Urothelium cell line (cell line): ENCODE measurements at places on chromosomes 3 and 15.

- DNase-seq: no peak
Measured at GRCh38 chr3:194620196-194620595, 13.0 kb downstream of the TMEM44 start.

DNA sequence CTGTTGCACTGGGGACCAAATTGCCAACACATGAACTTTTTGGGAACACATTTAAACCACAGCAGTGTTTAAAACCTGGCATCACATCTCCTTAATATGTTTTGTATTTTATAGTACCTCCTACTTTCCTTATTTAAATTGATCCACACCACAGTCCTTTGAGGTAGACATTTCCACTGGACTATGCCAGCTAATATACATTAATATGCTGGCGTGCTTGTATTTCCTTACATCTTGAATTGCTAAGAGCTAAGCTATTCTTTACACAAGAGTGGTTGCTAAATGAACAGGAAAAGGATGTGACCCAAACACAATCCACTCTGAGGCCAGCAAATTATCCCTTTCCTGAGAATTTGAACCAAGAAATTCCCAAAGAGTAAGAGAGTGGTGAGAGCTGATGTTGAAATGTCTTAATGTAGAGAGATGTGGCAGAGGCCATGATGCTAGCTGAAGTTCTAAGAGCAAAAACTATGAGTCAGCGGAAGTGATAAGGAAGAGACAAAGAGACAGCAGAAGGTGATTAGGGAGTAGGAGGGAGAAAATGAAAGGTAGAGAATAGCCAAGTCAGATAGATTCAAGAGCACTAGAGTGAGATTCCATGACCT, 131.2 kb downstream of the CD47 start:
- DNase-seq: no peak

GRCh38 chr15:27695726-27696125, 403.4 kb downstream of the OCA2 start:
- DNase-seq: no peak

GRCh38 chr3:48220746-48221145, 2.5 kb upstream of the CAMP start:
- no peak for DNase-seq

DNA sequence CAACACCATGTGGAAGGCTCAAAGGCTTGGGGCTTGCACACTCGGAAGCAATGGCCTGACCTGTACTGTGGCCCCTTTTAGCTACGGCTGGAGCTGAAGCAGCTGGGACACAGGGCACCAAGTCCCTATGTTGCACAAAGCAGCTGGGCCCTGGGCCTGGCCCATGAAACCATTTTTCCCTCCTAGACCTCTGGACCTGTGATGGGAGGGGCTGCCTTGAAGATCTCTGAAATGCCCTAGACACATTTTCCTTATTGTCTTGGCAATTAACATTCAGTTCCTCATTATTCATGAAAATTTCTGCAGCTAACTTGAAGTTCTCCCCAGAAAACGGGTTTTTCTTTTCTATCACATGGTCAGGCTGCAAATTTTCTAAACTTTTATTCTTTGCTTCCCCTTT, 85.6 kb upstream of the ALDH1A3 start:
- DNase-seq: no peak

GRCh38 chr15:99230867-99231266, 18.5 kb downstream of the TTC23 start:
- DNase-seq: no peak

DNA sequence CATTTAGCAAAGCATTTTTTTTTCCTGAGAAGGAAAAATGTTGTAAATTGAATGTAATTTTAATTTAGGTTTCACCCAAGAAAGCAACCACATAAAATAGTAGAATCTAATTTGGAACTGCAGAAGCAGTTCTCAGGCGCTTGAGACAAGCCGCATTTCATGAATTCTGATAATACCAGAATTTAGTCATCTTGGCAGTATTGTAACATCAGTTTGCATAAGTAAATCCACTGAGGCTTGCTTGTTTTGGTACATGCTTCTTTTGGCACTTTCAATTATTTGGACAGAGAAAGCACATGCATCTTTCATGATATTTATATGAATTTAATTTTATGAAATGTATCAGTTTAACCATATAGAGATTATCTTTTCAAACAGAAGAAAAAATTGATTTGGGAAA, 389.7 kb upstream of the ROBO1 start:
- DNase-seq: no peak

- DNase-seq: no peak
Measured at GRCh38 chr15:68833700-68834331, 13.1 kb upstream of the ANP32A start.

GRCh38 chr3:39388741-39389248, 5.6 kb downstream of the SLC25A38 start:
- DNase-seq: no peak

- DNase-seq: no peak
Measured at GRCh38 chr15:65913631-65914199, 44.4 kb downstream of the RAB11A start.

- DNase-seq: no peak
Measured at GRCh38 chr15:71242292-71242691, 127.0 kb downstream of the THSD4 start.

- peak; percentile 93 for DNase-seq
Measured at GRCh38 chr15:42490671-42491538, at the start of gene ZNF106. TSS of gene ZNF106 (minus strand) at chr15:42491141. CDS start at chr15:42472289, 18,852 bp downstream.

GRCh38 chr3:196821806-196822355, 45.8 kb upstream of the SENP5 start:
- no peak for DNase-seq

- DNase-seq: no peak
Measured at GRCh38 chr15:67957435-67958132, 96.5 kb upstream of the PIAS1 start.

- no peak for DNase-seq
Measured at GRCh38 chr15:39582286-39582976, 1.6 kb downstream of the THBS1 start.

- no peak for DNase-seq
Measured at GRCh38 chr15:90609242-90610180, 79.8 kb downstream of the CRTC3 start.

- DNase-seq: peak; percentile 52
Measured at GRCh38 chr3:32045091-32045915, 61.1 kb upstream of the GPD1L start.

DNA sequence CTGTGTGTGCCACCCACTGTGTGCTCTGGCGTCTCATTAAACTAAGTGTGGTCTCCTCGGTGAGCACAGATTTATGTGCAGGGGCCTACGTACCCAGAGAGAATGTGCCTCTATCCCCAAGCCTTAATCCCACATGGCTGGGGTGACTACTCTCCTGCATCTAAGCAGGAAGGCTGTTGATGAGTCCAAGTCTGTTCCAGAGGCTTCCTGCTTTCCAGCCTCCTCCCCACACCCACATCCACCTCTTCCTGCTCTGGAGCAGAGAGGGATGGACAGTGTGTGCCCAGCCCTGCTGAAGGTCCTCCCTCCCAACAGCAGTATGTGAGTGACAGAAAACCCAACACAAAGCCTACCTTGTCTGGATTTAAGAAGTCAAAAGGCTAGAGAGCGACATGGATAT, 38.8 kb upstream of the BCL2L10 start:
- DNase-seq: no peak

DNA sequence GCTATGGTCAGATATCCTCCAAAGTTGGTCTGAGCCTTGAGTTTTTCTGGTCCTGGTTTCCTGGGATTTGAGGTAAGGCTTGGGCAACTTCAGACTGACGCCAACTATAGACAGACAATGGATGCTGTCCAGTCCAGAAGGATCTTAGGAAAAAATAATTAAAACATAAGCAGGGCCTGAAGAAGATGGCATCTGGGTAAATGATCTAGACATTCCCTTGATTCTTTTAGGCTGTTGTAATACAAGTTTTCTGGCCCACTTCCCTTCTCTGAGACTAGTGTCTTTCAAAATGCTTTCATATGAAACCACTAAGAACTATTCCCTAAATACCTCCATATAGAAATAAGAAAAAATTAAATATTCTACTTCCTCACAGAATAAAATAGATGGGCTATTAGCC, 47.7 kb upstream of the PLXND1 start:
- no peak for DNase-seq

- DNase-seq: no peak
Measured at GRCh38 chr3:46024131-46024530, 3.2 kb downstream of the XCR1 start.

DNA sequence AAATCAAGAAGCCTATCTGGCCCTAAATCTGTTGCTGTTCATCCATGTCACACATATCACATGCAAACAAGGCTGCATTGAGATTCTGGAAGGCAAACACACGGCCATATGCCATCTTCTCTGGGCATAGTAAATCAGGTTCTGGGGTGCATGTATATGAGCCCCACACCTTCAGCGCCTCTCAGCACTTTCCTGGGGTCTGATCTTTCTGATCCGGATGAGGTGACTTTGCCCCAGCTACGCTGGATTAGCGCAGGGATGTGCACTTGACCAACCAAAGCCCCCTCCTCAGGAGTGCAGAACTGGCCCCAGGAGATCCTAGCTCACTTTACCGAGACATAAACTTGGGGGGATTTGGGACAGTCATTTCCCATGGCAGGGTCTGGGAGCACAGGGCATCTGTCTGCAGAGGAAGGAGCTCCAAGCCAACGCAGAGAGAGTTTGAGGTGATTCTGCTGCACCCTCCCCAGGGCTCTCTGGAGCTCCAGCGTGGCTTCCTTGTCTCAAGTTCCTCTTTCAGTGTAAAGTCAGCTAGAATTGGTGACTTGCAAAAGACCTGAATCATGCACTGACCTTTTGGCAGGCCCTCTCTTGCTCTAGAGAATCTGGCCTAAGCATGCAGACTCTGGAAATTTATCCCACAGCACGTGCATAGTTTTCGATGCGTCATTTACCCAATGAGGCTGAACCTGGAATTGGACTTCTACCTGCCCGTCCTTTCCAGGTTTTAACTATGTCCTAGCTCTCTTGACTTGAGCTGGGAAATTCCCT, 63.5 kb upstream of the KLF13 start:
- DNase-seq: no peak

- peak; percentile 73 for DNase-seq
Measured at GRCh38 chr15:58346361-58346760, 85.4 kb upstream of the LIPC start.

GRCh38 chr15:49036650-49037545, 9.3 kb downstream of the SECISBP2L start:
- DNase-seq: no peak

GRCh38 chr3:184602372-184603150, 41.0 kb downstream of the EPHB3 start:
- no peak for DNase-seq

DNA sequence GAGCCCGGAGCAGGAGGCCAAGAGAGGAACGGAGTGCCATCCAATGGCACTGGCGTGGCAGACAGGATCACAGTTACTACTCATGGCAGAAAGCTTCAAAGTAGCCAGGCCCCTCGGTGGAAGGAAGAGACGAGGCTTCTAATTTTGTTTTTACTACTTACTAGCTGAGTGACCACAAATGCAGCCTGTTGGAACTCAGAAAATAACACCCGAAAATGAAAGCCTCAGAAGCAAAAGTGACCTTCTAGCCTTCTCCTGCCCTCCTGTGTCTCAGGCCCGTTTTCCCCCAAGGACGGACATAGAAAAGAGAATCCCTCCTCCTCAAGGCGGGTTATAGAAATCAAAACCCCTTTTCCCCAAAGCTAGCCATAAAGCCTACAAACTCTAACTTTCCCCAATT, 9.9 kb upstream of the STRA6 start:
- DNase-seq: no peak

DNA sequence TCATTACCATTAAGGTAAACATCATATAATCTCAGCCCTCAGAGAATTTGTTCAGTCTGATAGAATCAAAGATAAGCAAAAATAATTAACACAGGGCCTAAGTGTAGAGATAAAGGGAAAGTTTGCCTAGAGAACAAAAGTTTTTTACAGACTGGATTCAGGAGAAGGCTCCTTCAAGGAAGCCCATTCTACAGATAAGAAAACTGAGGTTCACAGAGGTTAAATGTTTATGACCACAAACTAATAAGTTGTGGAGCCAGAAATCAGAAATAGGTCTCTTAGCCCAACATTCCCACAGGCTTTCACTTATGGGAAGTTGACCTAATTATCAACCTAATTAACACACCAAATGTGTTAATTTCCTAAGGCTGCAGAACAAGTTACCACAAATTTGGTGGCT, 110.7 kb downstream of the ZMAT3 start:
- no peak for DNase-seq
